ENCODE measurements at places on chromosomes 11 and 22.
A peak's percentile ranks its signal among the peaks of the same experiment; 100 is the strongest.

GRCh38 chr11:75334402-75334891 is 17.0 kb downstream of the ARRB1 start:
- DNase-seq: no peak

GRCh38 chr22:36862251-36863242 is 1.7 kb downstream of the NCF4 start:
- peak; percentile 81 for DNase-seq

- DNase-seq: no peak
These were observed 32.3 kb upstream of the TSPAN18 start for GRCh38 chr11:44694443-44694842.

DNA sequence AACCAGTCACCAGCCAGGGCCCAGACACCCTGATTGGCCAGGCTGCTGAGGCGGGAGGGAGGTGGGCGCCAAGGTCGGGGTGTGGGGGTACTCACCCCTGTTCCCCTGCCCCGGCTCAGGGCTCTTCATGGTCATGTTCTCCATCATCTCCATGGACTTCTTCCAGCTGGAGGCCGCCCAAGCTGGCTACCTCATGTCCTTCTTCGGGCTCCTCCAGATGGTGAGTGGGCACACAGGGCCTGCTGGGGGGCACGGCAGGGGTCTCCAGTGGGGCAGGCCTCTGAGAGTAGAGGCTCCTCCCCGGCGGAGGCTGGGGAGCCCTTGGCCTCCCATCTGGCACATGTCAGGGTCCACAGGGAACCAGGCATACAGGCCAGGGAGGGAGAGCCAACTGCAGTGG is 10.0 kb downstream of the PHLDA2 start:
- no peak for DNase-seq

DNA sequence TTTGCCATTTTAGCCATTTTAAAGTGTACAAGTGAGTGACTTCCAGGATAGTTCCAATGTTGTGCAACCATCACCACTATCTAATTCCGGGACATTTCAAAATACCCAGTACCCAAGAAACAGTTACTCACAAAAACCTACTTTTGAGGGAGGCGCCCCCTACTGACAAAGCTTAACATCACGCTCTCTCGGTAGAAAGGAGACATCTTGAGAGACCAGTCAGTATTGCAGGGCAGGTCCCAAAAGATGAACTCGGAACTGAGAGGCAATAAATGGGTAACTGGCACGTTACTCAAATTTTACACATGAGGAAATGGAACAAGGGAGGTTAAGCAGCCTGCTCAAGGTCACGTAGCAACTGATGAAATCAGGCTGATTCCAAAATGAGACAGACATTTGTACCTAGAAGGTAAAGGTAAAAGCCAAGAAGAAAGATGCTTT is 50.0 kb upstream of the POU2AF1 start:
- DNase-seq: no peak

DNA sequence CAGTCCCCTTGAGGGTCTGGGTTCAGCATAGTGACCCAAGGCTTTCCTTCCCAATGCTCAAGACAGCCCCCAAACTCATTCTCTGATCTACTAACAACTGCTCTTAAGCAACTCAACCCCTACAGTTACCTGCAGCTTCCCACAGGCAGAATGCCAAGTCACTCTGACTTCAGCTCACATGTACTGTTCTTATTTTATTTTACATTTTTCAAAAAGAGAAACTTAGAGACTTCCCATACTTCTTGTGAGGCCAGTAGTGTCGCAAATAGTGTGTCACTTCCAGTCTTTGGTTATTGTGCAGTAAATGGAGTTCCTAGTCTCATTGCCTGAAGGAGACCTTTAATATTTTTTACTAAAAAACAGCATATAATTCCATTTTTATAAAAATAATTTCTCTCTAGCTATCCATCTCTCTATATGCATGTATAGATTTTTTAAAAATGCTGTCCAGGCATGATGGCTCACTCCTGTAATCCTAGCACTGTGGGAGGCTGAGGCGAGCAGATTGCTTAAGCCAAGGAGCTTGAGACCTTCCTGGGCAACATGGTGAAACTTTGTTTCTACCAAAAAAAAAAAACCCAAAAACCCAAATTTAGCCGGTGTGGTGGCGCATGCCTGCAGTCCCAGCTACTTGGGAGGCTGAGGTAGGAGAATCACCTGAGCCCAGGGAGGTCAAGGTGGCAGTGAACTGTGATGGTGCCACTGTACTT is 41.8 kb downstream of the ENTHD1 start:
- no peak for DNase-seq

DNA sequence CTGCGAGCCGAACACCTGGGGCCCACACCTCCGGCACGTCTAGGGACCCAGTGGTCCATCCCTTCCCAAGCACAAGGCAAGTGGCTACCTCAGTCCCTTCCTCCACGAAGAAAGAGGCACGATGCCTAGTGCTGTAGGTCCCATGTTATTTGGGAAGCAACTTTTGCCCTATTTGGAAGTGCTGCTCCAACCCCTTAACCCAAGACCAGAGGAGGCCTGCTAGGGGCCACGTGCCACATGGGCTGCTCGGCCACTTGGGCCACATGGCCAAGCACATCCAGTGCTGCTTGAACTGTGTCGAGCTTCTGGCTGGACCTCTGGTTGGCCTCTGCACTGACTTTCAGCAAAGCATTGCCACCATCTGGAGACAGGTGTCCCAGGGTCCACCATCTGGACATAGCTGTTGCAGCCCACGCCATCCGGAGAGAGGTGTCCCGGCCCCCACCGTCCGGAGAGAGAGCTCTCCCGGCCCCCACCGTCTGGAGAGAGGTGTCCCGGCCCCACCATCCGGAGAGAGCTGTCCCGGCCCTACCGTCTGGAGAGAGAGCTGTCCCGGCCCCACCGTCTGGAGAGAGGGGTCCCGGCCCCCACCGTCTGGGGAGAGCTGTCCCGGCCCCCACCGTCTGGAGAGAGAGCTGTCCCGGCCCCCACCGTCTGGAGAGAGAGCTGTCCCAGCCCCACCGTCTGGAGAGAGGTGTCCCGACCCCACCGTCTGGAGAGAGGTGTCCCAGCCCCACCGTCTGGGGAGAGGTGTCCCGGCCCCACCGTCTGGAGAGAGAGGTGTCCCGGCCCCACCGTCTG is 6.5 kb upstream of the B4GALNT4 start:
- no peak for DNase-seq

GRCh38 chr11:30936491-30936890 is 350.3 kb upstream of the MPPED2 start:
- no peak for DNase-seq

- DNase-seq: no peak
These were observed 26.8 kb downstream of the MICAL2 start for GRCh38 chr11:12137005-12137690.

DNA sequence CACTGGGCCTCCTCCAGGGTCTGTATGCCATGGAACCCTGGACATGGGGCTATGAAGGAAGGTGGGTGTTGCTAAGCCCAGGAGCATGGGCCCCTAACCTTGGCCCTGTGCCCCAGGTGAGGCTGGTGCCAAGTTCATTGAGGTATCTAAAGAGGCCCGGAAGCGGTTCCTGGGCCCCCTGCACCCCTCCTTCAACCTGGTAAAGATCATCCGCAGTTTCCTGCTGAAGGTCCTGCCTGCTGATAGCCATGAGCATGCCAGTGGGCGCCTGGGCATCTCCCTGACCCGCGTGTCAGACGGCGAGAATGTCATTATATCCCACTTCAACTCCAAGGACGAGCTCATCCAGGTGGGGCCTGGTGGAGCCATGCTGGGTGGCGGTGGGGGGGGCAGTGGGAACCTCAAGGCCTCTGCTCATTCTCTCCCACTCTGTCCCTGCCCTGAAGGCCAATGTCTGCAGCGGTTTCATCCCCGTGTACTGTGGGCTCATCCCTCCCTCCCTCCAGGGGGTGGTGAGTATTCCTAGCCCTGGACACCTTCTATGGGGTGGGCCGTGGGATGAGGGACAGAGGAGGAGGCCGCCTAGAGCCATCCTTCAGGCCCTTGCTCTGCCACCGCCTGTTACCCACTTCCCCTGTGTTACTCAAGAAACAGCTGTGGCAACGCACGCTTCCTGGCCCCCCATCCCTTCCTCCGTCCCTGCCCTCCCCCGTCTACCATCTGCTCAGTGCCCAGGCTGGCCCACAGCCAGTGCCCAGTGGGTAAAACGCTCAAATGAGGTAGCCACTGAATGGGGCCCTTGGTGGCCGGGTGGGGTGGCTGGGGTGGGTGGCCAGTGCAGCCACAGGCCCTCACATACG is 3.0 kb downstream of the PNPLA2 start:
- DNase-seq: no peak

- no peak for DNase-seq
These were observed 46.2 kb upstream of the YWHAH start for GRCh38 chr22:31897842-31898805.

- no peak for DNase-seq
These were observed 1.5 kb downstream of the RAB30 start for GRCh38 chr11:83070044-83070701.

GRCh38 chr11:126862664-126863243 is 137.8 kb downstream of the KIRREL3 start:
- peak; percentile 18 for DNase-seq

- no peak for DNase-seq
These were observed 86.2 kb upstream of the BARX2 start for GRCh38 chr11:129289350-129290040.

DNA sequence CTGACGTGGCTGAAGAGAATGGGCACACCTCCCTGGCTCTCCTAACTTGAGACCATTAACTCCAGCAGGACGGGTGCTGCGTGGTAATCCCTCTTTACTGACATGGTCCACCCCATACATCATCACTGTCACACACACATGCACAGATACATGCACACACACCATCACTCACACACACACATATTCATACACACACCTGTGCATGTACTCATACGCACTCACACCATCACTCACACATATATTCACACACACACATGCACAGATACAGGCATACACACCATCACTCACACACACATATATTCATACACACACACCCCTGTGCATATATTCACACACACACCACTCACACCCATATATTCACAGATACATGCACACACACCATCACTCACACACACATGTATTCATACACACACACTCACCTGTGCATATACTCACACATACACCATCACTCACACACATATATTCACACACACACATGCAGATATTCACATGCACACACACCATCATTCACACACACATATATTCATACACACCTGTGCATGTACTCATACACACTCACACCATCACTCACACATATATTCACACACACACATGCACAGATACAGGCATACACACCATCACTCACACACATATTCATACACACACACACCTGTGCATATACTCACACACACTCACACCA is 74.8 kb downstream of the EFCAB6 start:
- no peak for DNase-seq

GRCh38 chr22:43434928-43435311 is 23.1 kb downstream of the MPPED1 start:
- no peak for DNase-seq

DNA sequence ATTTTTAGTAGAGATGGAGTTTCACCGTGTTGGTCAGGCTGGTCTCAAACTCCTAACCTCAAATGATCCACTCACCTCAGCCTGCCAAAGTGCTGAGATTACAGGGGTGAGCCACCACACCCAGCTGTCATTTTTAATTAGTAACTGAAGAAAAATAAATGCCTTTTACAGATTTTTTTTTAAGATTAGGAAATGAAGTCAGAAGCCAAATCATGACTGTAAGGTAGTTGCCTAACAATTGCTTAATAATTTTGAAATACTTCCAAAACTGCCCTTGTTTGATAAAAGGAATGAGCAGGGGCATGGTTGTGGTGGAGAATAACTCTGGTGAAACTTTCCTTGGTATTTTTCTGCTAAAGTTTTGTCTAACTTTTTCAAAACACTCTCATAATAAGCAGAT is 98.9 kb upstream of the SLC5A12 start:
- no peak for DNase-seq

DNA sequence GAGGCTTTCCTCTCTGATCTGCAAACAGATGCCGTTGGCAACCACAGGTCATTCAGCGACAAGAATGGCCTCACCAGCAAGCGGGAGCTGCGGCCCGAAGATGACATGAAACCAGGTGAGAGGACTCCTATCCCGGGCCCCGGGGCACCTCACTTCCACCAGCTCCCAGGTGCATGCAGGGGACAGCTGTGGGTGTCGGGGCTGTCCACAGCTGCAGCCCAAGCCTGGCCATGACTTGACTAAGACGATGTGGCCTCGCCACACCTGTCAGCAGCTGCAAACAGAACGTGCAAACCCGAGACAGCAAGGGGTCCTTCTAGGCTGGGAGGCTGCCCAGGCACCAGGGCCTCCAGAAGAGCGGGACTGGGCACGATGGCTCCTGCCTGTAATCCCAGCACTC is 3.6 kb downstream of the GAL start:
- no peak for DNase-seq

- DNase-seq: no peak
These were observed 3.9 kb downstream of the TNKS1BP1 start for GRCh38 chr11:57320719-57321387.

DNA sequence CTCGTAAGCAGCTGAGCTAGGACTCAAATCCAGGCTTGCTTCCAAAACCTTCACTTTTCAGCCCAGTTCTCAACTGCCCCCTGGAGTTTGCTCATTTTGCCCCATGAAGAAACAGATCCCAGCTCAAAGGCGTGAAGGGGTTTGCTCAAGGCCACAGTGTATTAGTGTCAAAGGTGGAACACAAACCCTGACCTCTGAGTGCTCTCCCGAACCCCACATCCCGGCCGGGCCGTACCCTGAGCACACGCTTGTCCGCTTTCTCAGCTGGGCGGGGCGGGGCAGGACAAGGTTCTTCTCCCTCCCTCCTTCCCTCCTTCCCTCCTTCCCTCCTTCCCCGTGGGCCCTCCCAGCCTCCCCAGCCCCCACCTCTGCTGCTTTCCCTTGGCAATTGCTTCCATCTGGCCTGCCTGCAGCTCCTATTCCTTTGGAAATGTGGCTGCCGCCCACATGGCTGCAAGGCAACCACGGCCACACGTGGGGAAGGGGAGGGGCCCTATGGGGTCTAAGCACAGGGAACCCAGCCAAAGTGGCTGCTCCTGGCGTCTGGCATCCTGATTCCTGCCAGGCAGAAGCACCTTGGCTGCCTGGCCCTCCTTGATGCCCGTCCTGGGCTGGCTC is 4.1 kb downstream of the ST3GAL4 start:
- DNase-seq: no peak

- no peak for DNase-seq
These were observed 28.9 kb downstream of the MCHR1 start for GRCh38 chr22:40708177-40708576.

DNA sequence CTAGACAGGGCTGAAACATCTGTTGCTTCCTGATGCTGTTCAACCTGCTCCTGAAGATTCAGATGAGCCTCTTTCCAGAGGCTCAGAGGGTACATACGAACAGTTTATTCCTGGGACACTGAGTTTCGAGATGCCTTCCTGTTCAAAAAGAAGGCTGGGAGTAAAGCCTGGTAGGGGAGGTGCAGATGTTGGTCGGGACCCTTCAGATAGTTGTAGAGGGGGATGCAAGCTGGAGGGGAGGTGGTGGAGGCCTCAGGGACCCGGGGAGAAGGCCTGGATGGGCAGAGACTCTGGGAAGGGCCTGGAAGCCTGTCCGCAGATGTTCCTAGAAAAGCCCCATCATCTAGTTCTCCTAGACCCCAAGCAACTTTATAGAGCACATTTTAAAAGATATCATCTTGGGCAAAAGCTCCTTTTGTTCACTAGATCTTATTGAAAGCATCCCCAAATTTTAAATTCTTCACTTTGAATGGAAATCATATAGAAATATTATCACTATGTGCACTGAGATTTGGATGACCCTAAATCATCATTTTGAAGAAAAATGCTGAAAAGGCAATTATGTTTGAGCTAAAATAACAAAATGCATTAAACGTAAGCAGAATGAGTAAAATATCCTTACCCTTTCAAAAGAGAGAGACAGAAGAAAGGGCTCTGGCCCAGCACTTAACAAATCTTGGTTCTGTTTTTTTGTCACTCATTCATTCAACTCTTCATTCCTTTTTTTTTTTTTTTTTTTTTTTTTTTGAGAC is 41.2 kb downstream of the RTL6 start:
- DNase-seq: no peak

GRCh38 chr22:37640591-37641560 is 1.4 kb downstream of the SH3BP1 start:
- no peak for DNase-seq
